ENCODE measurements at places on chromosomes 1 and 21.
A peak's percentile ranks its signal among the peaks of the same experiment; 100 is the strongest.

DNA sequence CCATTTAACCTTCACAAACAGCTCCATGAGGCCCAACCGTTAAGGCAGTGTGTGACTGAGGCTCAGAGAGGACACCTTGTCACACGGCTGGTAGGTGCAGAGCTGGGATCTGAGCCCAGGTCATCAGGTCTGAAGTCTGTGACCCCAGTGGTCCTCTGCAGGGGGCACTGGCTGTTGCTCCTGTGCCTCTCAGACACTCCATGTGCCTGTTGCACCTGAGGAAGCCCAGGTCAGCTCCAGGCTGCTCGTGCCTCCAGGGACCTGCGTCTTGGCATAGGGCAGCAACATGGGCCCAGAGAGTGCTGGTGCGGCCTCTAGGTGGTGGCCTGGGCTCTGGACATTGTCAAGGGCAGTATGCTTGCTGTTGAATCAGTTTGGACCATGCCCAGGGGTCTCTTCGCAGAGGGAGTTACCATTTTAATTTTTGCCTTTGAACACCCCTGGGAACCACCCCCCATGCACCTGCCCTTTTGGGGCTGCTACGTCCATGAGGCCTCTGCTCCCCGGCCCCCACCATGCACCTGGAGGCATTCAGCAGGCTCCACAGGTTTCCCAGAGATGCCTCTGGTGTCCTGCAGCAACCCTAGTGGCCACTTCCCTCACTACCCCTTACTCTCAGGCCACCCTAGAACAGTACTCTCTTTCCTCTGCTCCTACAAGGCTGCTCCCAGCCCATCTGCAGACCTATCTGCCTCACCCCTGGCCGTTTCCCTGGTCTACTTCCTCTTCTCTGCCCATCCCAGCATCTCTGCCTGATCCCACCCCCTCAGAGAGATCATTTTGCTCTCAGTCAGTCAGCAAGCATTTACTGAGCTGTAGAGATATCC, 25.2 kb upstream of the EPS8L3 start:
- peak; percentile 18 for DNase-seq

- DNase-seq = no peak
Measured at GRCh38 chr1:225426395-225427234, 1.2 kb downstream of the LBR start.

GRCh38 chr1:223147873-223148272, 4.8 kb upstream of the TLR5 start:
- no peak for DNase-seq

- DNase-seq = no peak
Measured at GRCh38 chr1:109229531-109230127, 15.9 kb downstream of the SARS1 start.

GRCh38 chr1:45499415-45499769, 481 bp downstream of the CCDC163 start:
- no peak for DNase-seq

GRCh38 chr1:114549137-114549536, 32.3 kb downstream of the BCAS2 start:
- no peak for DNase-seq

DNA sequence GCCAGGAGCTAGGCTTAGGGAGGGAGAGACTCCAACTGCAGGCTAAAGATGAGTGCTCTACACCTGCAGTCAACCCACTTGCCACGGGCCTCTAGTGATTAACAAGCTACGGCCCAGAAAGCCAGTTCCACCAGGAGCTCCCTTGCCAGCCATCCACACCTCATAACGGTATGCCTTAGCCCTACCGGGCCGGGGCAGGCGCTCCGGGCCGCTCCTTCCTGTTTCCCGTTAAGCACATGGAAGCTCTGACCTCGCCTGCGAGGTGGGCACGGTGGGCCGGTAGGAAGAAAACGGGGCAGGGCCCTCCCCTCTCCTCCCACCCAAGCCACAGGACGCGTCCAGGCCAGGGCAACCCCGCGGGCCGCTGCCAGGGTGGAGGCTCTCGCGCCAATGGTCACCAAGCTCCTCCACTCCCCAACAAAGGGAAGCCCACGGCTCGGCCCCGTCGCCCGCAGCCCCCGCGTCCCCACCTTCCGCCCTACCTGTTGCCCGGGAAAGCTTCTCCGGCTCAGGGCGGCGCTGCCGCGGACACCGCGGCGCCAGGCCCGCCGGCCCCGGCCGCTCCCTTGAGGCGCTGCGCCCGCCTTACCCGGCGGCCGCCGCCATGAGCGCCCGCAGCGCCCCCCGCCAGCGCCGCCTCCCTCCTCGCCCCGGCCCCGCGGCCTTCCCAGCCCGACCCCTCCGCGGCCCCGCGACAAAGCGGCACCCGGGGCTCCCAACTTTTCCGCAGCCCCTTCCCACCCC, 627 bp downstream of the CERS2 start:
- no peak for DNase-seq

DNA sequence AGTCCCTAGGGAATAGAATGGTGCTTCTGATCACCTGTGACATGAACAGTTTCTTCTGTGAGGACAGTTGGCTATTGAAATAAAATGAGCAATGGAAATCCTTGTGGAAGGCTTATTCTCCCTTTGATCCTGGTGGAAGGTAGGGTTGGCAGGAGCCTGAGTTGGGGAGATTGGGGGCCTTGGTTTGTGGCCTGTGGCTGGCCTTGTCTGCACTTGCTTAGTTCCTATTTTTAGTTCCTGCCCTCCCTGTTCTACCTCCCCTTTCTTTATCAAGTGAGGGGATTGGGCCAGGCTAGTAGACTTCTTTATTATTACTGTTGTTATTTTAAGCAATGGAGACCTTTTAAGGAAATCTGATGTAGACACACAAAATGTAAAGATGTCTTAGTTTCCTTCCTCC, 8.2 kb downstream of the DMRTB1 start:
- DNase-seq = no peak

GRCh38 chr21:44730028-44730395, 18.6 kb upstream of the TSPEAR start:
- DNase-seq = no peak
